Stimulated activated CD8-positive, alpha-beta memory T cell treated with anti-CD3 and anti-CD28 coated beads, Interleukin-15, amount 100 ng/mL, for 48 hours (primary cell): ENCODE measurements at places on chromosomes 6 and 20.

DNA sequence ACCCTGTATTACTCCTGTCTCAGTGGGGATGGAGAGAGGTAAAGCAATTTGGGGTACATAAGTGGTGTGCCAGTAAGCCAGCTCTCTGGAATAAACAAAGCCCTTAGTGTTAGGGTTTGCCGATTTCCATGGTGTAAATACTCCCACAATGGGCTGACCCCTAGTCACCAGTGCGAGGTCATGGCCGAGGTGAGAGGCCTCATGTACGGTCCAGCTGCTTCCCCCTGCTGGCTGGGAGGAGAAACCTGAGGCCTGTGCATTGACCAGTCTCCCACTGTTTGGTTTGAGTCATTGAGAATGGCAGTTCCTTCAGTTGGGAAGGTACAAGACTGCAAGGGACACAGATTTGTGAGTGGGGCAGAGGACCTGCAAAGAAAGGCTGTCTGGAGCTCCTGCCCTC lies 382.0 kb downstream of the CDH26 start:
- DNase-seq, result no peak

- no peak for DNase-seq
Observed at GRCh38 chr6:158595223-158595622, 35.3 kb downstream of the TMEM181 start.

DNA sequence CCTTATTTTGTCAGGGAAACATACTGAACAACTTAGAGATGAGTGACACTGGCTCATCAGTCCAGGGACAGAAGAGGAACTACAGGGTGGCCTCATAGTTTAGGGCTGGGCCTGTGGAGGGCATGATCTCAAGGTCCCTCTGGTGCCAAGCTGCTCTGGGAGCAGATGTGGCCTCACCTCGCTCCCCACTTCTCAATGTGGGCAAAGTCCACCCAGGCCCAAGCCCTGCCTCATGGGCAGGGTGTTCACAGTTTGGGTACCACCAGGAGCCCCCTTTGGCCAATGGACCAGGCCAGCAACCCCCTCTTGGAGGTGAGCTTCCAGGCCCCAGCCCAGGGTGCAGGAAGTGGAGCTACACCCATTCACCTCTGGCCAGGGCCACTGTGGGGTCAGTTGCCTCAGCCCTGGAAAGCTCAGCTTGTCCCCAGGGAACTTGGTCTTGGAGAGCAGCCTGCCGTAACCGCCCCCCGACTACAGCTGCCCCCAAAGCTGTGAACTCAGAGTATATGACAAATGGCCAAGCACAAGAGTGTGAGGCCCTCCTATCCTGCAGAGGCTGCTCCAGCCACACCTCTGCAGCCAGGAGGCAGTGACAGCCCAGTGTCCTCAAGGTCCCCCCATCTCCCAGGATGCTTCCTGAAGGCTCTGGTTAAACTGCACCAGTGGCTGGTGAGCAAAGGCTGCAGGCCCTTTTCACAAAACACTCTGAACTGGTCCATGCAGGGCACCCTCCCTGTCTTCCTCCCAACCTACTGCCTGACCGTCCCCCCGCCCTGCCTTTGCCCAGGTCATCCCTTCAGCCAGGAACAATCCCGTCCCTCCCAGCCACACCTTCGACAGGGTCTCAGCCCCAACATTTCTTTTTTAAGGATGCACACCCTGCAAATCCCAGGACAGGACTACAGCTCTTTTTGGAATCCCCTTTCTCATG lies 3.6 kb downstream of the ADISSP start:
- DNase-seq, result no peak

DNA sequence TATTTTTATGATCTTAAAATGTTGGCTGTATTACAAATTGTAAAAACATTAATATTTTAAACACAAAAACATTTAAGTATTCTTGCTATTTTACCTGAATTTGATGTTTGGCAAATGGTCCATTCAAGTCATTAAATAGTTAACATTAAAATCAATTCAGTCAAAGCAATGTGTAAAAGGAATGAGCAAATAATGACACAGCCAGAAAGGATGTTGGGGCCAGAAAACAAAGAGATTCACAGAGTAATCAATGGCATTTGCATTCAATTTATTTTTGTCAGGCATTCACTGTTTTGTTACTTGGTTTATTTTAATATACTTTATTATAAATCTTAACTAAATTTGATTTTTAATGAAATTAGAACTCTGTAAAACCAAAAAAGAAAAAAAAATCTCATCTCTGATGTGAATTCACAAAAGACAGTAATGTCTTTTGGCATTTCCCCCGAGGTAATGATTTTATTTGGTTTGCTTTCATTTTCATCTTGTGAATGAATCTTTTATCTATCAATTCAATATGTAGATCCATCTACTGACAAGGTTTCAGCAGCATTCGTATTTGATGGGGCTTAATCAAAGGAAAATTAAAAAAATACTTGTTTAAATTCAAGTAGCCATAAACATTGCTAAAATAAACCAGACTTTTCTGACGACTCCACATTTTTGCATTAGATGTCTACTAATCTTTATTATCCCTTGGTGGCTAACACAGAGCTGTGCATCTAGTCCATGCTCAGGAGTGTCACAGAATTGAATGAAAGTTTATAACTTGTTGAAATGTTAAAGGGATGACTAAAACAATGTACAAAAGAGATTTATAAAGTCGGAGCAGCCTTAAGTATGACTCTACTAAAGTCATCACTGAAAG lies 866.7 kb upstream of the GJE1 start:
- no peak for DNase-seq

DNA sequence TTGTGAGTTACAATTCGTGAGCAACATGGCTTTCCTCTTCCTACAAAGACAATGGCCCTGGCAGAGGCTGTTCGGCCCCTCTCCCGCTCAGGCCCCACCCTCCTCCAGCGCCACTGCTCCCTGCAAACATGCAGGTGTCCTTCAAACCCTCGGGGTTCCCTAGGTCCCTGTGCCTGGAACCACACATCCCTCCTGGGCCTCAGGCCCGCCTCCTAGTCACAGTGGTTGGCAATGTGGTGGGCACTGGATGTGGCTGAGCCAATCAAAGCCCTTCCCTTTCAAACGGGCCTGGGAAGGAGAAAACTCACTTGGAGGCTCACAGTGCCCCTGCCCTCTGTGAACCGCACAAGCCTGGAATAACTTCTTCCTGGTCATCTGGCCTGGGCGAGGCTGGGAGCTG lies 147.2 kb downstream of the TFAP2C start:
- DNase-seq, result no peak

DNA sequence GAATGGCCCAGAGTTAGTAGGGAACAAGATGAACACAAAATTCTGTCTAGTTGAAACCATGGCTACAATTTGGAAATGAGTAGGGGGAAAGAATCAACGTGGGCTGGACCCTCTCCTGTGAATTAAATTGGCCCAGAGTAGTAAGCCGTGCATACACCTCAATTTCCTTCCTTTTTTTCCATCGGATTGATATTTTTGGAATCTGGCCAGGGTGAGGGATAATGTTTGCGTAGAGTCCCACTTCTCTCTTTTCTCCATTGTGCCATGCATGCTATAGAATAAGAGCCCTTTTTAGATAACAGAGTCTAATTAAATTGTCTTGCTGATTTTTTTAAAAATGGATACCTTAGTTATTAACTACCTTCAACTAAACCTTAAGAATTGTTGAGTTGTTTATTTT lies 35.2 kb downstream of the XRN2 start:
- no peak for DNase-seq

GRCh38 chr6:106804346-106805335 lies 169.9 kb downstream of the CD24 start:
- no peak for DNase-seq

DNA sequence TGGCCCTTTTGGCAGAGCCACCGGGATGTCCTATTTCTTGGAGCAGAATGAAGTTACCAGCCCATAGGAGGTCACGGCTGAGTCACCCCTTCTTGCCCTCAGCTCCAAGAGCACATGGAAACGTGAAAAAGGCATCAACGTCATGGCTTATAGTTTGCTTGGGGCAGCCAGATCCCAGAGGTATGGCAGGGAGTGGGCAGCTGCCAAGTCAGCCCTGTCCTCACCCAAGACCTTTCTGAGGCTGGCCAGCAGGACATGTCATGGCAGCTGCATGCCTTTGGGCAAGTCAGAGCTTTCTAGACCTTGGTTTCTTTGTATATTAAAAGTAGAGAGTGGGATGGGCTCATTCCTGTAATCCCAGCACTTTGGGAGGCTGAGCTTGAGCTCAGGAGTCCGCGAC lies 8.2 kb upstream of the MDFI start:
- DNase-seq, result no peak

DNA sequence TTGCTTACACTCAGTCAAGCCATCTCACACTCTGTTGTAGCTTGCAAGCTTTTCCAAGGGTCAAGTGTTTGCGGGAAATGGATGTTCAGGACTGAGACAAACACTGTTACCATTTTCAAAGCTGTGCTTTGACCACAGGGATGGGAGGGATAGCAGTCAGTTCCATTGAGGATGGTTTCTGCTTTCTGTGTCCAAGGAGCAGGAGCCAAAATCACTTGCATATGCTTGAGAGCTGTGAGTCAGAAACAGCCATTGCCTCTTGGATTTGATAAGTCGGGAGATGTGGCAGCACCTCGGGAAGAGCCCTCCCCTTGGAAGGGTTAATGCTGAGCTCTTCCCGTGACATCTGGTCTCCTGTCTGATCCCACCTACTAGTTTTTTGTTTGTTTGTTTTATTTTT lies 85.2 kb downstream of the TCP11 start:
- no peak for DNase-seq

DNA sequence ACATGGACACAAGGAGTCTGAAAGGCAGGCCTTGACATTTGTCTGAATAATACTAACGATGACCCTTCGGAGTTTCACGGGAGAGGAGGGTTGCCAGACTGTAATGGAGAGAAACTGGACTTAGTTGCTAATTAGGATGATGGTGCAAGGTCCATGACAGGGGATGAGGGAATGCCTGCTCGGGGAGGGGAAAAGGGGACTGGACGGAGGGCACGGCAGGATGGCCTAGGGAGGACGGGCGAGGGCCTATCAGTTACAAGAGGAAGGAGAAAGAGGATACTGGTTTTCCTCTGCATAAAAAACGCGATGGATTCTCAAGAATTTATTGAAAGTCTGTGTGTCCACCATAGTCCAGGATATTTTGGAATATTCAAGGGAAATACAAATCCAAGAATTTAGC lies 42.7 kb downstream of the IRAK1BP1 start:
- DNase-seq, result no peak

DNA sequence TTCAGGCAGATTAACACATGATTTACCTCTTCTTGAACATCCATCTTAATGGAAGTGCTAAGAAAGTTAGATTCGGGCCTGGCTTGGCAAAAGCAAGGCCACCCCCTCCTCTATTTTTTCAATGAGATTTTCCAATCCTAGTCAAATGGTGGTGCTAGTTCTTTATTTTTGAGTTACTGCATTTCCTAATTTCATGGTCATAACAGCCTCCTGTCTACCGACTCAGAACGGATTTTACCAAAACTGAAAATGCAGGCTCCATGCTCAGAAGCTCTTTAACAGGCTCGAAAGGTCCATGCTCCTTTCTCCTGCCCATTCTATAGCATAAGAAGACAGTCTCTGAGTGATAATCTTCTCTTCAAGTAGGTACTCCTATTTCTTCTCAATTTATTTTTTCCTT lies 117.2 kb upstream of the ESR1 start:
- DNase-seq, result no peak

DNA sequence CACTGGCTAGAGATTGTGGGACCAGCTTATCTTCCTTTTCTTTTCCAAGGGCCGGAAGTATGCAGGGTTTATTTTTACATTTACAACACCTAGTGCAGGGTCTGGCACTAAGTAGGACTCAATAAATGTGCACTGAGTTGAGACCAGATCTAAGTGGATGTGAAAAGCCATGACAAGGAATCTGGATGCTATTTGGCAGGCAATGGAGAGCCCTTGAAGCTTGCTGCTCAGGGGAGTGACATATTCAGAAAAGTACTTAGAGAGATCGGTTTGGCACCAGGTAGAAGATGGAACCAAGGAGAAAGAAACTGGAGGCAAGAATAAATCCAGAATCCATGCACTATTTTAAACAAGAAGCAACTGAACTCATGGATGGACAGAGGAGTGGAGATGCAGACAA lies 815.8 kb downstream of the MAFB start:
- no peak for DNase-seq

- no peak for DNase-seq
Observed at GRCh38 chr6:33320315-33321181, 3.0 kb upstream of the ZBTB22 start.

DNA sequence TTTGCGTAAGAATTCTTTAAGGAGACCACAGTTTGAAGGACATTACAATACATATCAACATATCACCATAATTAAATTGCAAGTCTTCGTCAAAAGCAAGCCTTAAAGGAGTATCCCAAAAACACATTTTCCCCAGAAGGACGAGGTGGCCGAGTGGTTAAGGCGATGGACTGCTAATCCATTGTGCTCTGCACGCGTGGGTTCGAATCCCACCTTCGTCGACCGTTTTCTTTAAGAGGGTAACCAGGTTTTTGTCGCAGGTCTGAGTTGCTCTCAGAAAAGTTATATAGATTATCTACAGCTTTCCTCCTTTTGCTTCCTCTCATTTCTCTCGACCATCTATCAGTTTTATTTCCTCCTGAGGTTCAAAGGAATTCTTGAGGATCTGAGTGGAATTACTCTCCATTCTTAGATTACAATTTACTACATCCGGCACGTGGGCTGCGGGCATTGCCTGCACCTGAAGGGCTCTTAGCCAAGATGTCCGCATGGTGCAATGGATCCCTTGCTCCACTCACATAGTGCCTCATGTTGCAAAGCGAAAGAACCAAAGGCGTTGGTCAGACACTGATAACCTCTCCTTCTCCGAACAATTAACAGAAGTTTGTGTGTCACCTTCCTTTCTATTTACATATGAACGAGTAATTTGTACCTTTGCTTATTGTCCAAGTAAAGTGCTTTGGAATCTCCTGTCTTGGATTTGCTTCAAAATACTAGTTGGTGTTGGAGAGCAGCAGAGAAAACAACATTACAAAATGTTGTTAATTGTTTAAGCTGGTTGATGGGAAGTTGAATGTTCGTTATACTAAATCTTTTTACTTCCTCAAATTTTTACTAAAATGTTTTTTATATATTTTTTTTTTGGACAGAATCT lies 14.0 kb downstream of the POM121L2 start:
- DNase-seq, result no peak

GRCh38 chr6:50829898-50830444 lies 11.3 kb downstream of the TFAP2B start:
- no peak for DNase-seq

DNA sequence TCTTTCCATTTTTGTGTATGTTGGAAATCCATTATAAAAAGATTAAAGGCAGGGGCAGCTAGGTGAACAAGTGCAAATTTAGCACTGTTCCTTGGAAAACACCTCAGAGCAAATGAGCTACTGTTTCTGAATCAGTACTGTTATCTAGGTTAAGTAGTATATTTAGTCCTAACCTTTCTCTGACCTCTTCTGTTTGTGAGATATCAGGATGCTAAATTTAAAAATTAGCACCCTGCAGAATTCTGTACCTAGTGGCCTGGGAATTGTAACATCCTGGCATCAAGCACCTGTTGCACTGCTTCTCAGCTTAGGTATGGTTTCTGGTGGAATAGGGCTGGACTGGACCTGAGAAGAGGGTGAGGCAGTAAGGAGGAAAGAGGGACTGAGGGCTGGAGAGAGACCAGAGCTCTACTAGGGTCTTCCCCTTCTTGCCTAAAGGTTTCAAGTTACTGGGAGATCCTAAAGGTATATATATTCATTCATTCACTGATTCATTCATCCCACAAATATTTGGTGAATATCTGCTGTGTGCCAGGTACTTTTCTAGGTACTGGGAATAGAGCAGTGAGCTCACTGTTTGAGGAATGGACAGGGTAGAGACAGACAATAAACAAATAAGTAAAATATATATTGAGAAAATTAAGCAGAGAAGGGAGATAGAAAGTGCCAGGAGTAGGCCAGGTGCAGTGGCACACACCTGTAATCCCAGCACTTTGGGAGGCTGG lies 5.2 kb downstream of the ZNF76 start:
- DNase-seq, result no peak
